A673 (cell line): ENCODE measurements at places on chromosomes 2 and 18.
A peak's percentile ranks its signal among the peaks of the same experiment; 100 is the strongest.

DNA sequence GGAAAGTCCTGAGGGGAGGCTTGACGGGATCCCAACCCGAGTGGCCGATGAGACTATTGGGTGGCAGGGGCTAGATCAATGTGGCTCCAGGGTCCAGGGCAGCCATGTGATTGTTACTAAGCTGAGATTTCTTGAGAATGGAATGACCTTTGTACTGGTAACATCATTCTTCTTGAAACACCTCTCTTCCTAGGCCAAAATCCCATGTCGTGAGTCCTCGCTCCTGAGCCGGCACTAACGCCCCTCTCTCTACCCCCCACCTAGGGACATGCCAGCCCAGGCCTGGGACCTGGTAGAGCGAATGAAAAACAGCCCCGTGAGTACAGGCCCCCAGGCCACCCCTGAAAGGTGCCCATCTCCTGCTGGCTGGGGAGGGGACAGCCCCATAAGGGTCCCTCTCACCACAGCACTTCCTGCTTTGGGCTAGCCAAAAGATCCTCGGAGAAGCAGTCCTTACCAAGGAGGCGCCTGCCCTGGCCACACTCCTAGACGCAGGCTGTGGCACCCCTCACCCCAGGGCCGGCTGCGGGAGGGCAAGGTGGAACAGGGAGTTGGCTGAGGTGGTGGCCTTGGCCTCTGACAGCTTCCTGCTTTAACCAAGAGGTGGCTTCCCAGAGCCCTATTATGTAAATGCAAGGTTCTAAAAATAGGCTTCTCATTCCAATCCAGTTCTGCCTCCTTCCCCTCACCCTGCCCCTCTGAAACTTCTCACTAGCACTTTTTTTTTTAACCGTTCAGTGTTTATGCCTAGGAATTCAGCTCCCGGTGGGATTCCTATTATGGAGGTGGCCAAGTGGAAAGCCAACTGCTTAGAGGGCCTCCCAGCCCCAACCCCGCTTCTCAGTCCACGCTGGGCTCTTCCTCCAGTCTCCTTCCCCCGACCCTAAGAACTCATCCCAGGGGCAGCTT is 126.6 kb upstream of the PPP1CB start:
- peak; percentile 22 for DNase-seq

GRCh38 chr18:3611313-3612090 is 161.5 kb downstream of the TGIF1 start:
- no peak for DNase-seq

DNA sequence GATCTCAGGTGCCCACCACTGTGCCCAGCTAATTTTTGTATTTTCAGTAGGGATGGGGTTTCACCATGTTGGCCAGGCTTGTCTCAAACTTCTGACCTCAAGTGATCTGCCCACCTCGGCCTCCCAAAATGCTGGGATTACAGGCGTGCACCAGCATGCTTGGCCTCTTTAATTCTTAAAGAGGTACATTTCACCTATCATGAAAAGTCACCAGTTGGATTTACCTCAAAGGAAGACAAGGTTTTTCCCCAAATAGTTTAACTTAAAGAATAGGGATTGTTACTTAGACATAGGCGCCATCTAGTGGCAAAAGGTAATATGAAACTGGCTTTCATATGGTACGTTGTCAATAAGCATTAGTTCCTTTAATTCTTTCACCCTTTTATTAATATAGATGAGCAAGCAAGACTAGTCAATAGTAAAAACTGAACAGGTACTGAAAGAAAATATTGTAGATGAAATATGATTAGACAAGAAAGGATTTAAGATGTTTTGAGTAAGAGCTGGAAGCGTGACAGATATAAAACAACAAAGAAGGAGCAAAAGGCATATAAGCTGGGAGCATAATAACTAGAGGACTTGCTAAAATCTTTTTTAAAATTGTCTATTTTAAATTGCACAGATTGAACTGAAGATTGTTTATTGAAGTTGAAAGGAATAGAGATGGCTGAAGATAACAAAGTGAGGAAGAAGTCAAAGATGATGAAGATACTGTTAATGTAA is 35.0 kb upstream of the PSMD14 start:
- DNase-seq: peak; percentile 75

- DNase-seq: no peak
Measured at GRCh38 chr2:158174495-158174894, 72.8 kb downstream of the UPP2 start.

DNA sequence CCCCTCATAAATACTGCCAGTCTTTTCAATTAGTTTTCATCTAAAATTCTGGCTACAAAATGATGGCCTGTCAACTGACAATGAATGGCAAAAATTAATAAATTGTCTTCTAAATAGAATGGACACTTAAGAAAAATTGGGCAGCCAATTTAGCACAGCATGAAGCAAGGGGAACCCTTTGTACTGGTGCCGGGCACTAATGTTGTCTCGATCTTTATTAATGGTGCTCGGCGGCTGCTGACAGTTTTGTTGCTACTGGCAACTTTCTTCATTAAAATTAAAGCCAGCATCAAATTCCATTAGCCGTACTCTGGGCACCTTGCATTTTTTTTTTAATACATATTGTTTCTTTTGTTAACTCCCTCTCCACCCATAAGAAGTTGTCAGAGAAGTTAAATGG is 309.3 kb downstream of the GBX2 start:
- DNase-seq: peak; percentile 35

GRCh38 chr2:67456428-67456827 is 59.3 kb downstream of the ETAA1 start:
- DNase-seq: no peak

- no peak for DNase-seq
Measured at GRCh38 chr2:44246840-44247369, 28.4 kb upstream of the SLC3A1 start.

- DNase-seq: peak; percentile 35
Measured at GRCh38 chr2:142682528-142682927, 194.9 kb upstream of the KYNU start.

DNA sequence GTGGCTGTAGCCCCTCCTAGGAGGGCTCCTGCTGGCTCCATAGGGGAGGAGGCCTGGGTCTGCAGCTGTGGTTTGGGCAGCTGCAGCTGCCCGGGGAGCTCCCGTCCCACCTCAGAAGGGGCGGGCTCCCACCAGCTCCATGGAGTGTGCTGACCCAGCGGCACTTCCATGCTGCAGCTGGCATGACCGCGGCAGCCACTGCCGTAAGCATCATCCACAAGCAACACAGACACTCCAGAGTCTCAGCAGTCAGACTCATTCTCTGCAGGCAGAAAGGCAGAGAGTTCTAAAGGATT is 660.1 kb upstream of the RAB6C start:
- DNase-seq: no peak

- DNase-seq: no peak
Measured at GRCh38 chr2:142723236-142723635, 154.2 kb upstream of the KYNU start.

- no peak for DNase-seq
Measured at GRCh38 chr18:58692422-58693185, 21.3 kb downstream of the MALT1 start.

DNA sequence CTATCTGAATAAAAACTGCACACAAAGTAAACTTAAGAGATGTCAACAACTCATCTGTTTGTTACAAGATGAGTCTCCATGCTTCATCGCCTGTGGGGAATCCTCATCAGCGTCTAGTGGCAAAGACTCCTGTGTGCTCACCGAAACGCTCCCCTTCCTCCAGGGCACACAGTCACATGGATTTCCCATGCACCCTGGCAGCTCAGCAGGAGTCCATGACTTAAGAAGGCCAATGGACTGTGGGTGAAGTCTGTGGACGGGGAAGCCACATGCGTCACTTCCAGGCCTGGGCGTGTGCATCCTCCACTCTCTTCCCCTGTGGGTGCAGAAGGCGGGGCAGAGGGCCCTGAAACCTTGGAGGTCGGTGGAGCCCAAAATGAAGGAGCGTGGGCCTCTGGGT is 41.1 kb downstream of the ID2 start:
- DNase-seq: no peak

DNA sequence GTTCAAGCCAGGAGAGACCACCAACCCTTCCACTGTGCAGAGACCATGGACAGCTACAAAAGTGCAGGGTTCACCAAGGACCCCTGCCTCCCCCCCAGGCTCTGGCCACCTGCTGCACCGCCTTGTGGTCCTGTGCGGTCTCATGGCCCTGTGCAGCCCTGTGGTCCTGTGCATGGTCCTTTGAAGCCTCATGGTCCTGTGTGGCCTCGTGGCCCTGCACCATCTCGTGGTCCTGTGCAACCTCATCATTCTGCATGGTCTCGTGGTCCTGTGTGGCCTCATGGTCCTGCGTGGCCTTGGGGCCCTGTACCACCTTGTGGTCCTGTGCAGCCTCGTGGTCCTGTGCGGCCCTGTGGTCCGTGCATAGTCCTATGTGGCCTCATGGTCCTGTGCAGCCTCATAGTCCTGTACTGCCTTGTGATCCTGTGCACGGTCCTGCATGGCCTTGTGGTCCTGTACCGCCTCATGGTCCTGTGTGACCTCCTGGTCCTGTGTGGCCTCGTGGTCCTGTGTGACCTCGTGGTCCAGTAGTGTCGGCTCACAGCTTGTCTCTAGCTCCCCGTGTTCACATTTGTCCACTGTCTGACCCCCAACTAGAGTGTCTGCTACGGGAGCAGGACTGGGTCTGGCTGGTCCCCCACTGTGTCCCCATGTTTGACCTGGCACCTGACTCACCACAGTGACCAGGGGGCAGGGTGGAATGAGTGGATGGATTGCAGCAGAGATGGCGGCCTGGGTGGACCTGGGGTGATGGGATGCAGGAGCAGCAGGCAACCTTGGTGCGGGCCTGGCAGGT is 20.0 kb upstream of the OTOS start:
- no peak for DNase-seq

DNA sequence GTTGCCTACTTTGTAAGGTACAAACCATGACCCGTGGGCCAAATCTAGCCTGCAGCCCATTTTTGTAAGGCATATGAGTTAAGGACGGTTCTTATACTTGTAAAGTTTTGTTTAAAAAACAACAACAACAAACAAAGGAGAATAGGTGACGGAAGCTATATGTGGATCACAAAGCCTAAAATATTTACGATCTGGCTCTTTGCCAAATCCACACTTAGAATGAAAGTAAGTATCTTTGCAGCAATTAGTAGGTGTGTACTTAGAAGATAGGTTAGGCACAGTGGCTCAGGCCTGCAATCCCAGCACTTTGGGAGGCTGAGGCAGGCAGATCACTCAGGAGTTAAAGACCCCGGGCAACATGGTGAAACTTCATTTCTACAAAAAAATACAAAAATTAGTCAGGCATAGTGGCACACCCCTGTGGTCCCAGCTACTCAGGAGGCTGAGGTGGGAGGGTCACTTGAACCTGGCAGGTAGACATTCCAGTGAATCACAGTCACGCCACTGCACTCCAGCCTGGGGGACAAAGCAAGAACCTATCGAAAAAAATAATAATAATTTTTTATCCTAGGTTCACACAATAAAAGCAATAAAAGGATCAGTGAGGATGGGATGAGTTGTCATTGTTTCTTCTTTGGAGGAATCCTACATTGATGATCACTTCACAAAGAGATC is 57.8 kb upstream of the CTAGE1 start:
- no peak for DNase-seq

- DNase-seq: peak; percentile 35
Measured at GRCh38 chr2:222774941-222775340, 85.9 kb upstream of the ACSL3 start.

DNA sequence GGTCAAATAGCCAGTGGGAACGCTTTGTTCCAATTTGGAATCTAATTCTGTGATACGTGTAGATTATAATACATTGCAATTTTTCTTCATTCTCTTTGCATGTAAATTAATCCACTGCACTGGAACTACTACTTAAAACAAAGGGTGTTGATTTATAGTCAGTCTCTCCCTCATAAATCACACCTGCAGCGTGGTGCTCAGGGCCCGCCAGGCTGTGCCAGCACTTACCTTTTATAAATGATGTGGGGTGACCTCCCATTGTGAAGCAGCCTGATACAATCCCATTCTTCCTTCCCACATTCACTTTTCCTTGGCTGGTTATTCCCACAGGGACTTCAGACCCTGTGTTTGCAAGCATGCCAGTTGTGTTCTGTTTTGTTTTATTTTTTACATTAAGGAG is 302.3 kb upstream of the ID2 start:
- DNase-seq: no peak

DNA sequence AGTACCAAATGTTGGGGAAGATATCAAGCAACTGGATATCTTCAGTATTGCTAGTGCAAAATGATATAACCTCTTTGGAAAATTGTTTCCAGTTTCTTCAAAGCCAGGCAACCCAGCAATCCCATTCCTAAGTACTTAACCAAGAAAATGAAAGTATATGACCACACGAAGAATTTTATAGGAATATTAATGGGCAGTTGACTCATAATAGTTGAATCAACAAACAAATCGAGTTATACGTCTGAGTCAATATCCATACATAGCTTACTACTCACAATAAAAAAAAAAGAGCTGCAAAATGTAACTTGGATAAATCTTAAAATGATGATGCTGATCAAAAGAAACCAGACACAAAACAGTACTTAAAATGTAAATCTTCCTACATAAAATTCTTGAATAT is 810.4 kb downstream of the METTL4 start:
- no peak for DNase-seq

- DNase-seq: no peak
Measured at GRCh38 chr2:26471766-26472706, 5.9 kb downstream of the OTOF start.

GRCh38 chr2:108634011-108634410 is 85.3 kb upstream of the RANBP2 start:
- DNase-seq: no peak

GRCh38 chr2:148021059-148021861 is at the start of gene MBD5:
TSS of gene MBD5 (plus strand) at chr2:148021091.
- peak; percentile 65 for DNase-seq

DNA sequence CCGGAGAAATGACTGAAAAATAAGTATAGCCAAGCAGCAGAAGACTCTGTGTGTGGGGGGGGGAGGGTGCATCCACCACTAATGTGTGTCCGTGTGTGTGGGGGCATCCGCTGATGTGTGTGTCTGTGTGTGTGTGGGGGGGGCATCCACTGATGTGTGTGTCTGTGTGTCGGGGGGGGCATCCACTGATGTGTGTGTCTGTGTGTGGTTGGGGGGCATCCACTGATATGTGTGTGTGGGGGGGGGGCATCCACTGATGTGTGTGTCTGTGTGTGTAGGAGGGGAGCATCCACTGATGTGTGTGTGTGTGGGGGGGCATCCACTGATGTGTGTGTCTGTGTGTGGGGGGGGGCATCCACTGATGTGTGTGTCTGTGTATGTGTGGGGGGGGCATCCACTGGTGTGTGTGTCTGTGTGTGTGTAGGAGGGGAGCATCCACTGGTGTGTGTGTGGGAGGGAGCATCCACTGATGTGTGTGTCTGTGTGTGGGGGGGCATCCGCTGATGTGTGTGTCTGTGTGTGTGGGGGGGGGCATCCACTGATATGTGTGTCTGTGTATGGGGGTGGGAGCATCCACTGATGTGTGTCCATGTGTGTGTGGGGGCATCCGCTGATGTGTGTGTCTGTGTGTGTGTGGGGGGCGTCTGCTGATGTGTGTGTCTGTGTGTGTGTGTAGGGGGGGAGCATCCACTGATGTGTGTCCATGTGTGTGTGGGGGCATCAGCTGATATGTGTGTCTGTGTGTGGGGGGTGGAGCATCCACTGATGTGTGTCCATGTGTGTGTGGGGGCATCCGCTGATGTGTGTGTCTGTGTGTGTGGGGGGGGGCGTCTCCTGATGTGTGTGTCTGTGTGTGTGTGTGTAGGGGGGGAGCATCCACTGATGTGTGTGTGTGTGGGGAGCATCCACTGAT is 125.0 kb downstream of the NFATC1 start:
- DNase-seq: no peak
